ENCODE measurements at places on chromosomes 4 and X.

- peak; percentile 93 for DNase-seq
- no peaks in the 10 kb centered on the region for H3K27me3 ChIP-seq
- no peaks in the 10 kb centered on the region for H3K36me3 ChIP-seq
- no peak overlapping the region for H3K27ac ChIP-seq
- no peak overlapping the region for H3K4me3 ChIP-seq
Measured at GRCh38 chr4:55321707-55322264, 24.3 kb upstream of the SRD5A3 start.

DNA sequence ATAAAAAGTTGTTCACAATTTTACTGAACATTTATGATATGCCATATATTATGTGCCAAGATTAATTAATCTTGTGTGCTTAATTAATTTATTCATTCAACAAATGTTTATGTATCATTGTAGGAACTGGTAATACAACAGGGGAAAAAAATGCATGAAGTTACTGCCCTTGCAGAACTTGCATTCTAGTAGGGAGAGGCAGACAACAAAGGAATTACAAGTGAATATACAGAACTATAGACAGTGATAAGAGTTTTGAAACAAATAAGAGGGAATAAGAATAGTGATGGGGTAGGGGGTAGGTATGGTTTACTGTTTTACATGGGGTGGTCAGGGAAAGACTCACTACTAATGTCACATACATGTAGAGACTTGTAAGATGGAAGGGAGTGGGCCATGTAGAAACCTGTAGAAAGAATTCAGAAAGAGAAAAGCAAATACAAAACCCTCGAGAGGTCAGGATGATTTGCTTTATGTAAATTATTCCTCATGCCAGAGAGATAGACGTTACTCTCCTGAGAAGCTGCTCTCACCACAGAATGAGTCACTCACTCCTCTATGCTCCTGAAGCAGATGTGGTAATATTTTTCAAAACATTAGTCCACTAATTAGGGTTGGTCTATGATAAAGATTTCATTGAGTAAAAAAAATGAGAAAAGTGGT, 855.0 kb upstream of the GRID2 start:
- no peaks in the 10 kb centered on the region for H3K4me1 ChIP-seq
- no peaks in the 10 kb centered on the region for H3K27me3 ChIP-seq
- no peak for DNase-seq
- no peak overlapping the region for H3K4me3 ChIP-seq
- no peaks in the 10 kb centered on the region for H3K36me3 ChIP-seq

DNA sequence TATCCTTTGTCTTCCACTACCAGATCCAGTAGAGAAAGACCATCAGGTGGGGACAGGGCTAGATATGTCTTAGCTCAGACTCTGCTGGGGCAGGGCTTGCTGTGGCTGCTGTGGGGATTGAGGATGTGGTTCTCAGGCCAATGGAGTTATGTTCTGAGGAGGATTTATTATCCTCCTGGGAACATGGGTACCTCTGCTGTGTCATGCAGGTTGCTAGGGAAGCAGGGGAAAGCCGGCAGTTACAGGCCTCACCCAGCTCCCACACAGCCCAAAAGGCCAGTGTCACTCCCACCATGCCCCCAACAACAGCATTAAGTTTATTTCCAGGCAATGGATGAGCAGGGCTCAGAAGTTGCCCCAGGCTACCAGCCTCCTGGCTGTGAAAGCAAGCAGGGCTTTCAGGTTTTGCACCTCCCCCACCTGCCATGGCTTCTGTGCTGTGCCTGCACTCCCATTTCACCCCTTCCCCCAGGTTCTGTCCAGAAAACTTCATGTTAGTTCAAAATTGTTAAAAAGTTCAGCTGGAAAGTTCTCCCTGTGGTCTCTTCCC, 879.9 kb downstream of the ARAP2 start:
- DNase-seq, result no peak
- no peaks in the 10 kb centered on the region for H3K36me3 ChIP-seq
- no peak overlapping the region for H3K4me3 ChIP-seq
- no peaks in the 10 kb centered on the region for H3K4me1 ChIP-seq
- H3K27me3 ChIP-seq, result no peaks in the 10 kb centered on the region

DNA sequence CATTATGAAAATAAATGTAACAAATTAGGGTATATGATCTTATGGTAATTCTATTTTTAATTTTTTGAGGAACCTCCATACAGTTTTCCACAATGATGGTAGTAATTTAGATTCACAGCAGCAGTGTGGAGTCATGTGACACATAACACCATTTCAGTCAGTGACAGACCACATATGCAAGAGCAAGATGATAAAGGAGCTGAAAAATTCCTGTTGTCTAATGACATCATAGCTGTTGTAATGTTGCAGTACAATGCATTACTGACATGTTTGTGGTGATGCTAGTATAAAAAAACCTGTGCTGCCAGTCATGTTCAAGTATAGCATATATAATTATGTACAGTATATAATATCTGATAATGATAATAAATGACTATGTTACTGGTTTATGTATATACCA, 28.5 kb downstream of the EMCN start:
- H3K27ac ChIP-seq, result no peak overlapping the region
- no peak for DNase-seq
- no peaks in the 10 kb centered on the region for H3K36me3 ChIP-seq
- no peaks in the 10 kb centered on the region for H3K27me3 ChIP-seq

DNA sequence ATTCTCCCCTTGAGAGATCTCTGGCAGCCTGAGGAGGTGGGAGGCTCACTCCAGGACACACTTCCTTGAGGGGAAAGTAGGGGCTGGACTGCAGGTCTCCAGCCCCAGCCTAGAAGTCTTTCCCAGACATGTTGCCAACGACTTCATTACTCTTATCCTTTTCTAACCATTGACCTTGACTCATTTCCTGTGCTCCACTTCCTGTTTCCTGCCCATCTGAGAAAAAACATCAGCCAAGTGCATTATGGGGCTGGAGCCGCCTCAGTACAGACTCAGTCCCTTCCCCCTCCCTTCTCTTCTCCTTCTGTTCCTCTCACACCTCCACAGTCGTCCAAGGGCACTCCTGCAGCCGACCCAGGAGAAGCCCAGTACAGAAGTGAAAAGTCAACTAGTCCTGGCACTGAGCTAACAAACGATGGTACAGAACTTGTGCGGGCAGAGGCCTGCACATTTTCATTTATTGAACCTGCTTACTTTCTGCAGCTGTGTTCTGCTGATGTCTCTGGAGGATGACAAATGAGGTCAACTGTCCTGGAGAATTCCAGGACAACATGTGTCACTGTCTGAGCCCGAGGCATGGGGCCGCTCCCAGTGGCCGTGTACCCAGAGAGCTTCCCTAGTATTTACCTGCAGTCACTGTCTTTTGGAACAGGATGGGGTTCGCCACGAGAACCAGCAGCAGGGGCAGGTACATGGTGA, 20.1 kb downstream of the GPR143 start:
- H3K27ac ChIP-seq, result no peak overlapping the region
- no peaks in the 10 kb centered on the region for H3K27me3 ChIP-seq
- H3K36me3 ChIP-seq, result no peaks in the 10 kb centered on the region
- no peak overlapping the region for H3K4me3 ChIP-seq
- DNase-seq, result no peak

DNA sequence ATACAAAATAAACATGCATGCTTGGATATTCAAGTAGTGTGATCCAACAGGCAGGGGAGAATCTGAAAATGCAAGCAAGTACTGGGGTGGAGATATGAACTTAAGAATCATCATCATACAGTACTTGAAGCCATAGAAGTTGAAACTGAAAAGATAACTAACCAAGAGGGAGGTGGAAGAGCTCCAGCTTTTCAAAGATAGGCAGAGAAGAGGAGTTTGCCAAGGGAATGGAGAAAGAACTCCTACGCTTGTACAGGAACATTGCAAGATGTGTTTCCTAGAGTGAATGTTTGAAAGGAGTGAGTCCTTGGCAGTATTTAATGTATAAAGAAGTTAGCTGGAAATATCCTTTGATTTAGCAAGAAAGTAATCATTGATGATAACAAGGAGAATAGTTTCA, 106.2 kb upstream of the FRMPD4 start:
- no peak for DNase-seq
- H3K36me3 ChIP-seq, result no peaks in the 10 kb centered on the region
- no peaks in the 10 kb centered on the region for H3K4me1 ChIP-seq
- no peak overlapping the region for H3K27ac ChIP-seq

DNA sequence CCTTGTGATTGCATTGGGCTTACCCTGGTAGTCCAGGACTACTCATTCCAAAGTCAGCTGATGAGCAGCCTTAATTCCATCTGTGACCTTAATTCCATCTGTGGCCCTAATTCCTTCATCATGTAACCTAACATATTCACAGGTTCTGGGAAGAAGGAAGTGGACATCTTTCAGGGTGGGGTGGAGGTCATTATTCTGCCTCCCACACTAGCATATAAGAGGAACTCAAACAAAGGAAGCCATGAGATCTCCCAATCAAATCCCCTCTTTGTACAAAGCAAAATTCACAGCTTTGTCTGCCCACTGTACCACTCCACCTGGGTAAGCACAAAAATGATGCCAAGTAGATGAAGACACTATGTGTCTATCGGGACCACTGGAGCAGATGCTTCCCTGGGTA, 87.3 kb downstream of the SLC2A9 start:
- no peak for DNase-seq
- no peak overlapping the region for H3K27ac ChIP-seq
- no peaks in the 10 kb centered on the region for H3K4me1 ChIP-seq
- H3K4me3 ChIP-seq, result no peak overlapping the region
- H3K36me3 ChIP-seq, result no peaks in the 10 kb centered on the region

DNA sequence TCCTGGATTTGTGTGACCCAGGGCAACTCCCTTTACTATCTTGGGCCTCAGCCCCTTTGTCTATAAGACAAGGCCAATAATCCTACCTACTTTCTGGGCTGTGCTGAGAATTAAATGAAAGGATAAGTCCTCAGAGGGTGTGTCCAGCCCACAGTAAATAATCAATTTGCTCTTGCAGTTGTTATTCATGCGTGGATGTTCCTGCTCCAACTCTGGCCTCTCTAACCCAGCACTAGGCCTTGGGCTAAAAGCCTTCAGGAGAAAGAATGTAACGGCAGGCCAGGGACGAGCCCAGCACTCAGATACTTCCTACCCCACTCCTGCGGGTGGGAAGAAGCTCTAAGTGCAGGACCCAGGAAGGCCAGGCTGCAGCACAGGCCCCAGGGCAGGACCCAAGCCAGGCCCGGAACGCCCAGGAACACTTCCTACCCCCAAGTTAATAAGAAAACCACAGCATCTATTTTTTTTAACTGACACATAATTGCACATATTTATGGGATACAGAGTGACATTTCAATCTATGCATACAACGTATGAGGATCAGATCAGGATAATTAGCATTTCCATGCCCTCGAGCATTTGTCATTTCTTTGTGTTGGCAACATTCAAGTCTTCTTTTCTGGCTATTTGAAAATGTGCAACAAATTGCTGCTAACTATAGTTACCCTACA, 179.6 kb upstream of the RBPJ start:
- no peaks in the 10 kb centered on the region for H3K36me3 ChIP-seq
- no peak overlapping the region for H3K27ac ChIP-seq

GRCh38 chr4:48937033-48937432, 30.5 kb upstream of the OCIAD2 start:
- H3K4me1 ChIP-seq, result no peaks in the 10 kb centered on the region
- H3K4me3 ChIP-seq, result no peak overlapping the region
- no peaks in the 10 kb centered on the region for H3K27me3 ChIP-seq
- H3K36me3 ChIP-seq, result no peaks in the 10 kb centered on the region
- no peak overlapping the region for H3K27ac ChIP-seq

GRCh38 chr4:161249779-161250440, 913.9 kb downstream of the FSTL5 start:
- no peaks in the 10 kb centered on the region for H3K36me3 ChIP-seq
- H3K27me3 ChIP-seq, result no peaks in the 10 kb centered on the region
- no peaks in the 10 kb centered on the region for H3K4me1 ChIP-seq
- no peak for DNase-seq
- H3K4me3 ChIP-seq, result no peak overlapping the region
- H3K27ac ChIP-seq, result no peak overlapping the region

- no peaks in the 10 kb centered on the region for H3K36me3 ChIP-seq
- H3K4me3 ChIP-seq, result no peak overlapping the region
- H3K27ac ChIP-seq, result no peak overlapping the region
Measured at GRCh38 chr4:5638316-5638715, 70.0 kb downstream of the EVC2 start.

DNA sequence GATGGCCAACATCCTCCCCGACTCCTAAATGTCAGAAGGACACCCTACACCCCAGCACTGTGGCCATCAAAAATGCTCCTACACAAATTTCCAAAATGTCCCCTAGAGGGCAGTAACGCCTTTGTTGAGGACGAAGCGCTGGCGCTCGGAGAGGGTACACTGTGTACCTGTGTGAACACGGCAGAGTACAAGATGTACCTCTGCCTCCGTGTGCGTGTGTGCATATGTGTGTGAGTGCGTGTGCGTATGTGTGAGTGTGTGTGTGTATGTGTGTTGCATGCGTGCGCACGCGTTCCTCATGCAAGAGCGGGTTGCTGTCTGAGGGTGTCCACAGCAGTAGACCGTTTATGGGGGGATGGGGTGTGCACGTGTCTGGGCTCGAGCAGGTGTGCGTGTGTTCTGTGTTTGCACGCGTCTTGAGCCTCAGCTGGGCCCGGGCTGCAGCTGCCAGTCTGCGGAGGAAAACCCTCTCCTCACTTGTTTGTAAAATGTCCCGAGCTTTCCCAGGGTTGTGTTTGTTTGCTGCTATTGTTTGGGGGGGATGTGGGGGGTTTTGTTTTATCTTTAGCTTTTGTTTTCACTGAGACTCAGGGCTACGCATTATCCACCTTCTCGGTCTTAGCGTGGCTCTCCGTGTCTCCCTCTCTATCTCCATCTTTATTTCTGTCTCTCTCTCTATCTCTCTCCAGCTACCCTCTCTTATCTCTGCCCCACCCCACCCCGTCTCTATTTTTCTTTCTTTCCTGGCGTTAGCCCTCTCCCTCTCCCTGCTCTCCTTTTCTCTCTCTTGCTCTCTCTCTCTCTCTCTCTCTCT, 10.4 kb upstream of the TSPYL2 start:
- H3K27ac ChIP-seq, result no peak overlapping the region
- peaks cover 3% of the 10 kb centered on the region for H3K4me1 ChIP-seq
- H3K4me3 ChIP-seq, result peak overlapping the region; percentile 28
- DNase-seq, result peak; percentile 81
- no peaks in the 10 kb centered on the region for H3K36me3 ChIP-seq
- no peaks in the 10 kb centered on the region for H3K27me3 ChIP-seq

DNA sequence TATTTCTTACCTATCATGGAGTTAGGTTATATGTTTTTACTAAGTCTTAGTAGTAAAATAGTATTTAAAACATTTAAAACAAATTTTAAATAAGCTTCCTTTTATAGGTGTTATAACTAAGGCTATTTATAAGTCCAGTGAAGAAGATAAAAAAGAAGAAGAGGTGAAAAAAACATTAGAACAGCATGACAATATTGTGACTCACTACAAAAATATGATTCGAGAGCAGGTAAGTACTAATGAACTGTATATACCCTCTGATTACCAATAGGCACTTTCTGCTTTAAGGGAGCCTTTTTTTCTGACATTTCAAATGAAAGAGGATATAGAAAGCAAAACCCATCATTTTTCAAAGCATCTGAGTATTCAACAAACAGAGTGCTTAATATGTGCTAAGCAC, 76.6 kb downstream of the USO1 start:
- no peak overlapping the region for H3K27ac ChIP-seq
- no peaks in the 10 kb centered on the region for H3K27me3 ChIP-seq
- H3K36me3 ChIP-seq, result peaks cover 13% of the 10 kb centered on the region
- no peak for DNase-seq

Data from neural progenitor cell (in vitro differentiated cells).